Stimulated activated naive CD4-positive, alpha-beta T cell treated with Interleukin-2 at 50 U/mL for 16 hours (primary cell): ENCODE measurements at places on chromosomes 5 and 9.

DNA sequence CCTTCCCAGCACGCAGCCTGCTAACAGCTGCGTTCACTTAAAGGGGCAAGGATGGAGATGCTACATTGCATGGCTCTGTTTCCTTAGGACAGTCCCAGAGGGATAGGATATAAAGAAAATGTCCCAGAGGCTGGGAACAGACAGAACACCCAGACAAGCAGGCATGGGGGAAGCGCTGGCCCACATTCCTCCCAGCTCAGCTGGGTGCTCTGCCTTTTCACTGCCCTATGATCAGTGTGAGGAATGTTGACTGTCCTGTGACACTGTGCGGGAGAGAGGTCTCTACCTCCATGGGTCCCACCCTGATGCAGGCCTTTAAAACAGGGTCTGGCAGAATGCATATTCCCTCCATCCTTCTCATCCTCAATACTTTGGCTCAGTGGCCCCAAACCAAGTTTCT, 459.4 kb upstream of the DMAC1 start:
- no peak for DNase-seq

DNA sequence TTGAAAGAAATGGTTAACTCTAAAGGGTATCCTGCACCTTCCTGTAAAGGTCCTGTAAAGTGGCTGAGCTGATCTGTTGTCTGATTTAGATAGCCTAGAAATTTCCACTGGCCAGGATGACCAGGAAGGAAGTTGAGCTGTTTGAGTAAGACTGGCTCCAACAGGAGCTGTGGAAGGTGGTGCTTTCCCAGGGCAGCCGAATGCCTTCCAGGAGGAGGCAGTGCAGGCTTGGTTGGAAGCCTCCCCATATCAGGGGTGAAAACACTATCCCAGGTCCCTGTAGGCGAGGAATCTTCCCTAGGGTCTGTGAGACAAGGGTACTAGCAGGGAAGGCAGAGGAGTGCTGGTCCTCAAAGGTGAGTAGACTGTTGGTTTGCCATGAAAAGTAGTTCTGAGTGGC, 98.4 kb downstream of the LIX1 start:
- DNase-seq, result no peak

DNA sequence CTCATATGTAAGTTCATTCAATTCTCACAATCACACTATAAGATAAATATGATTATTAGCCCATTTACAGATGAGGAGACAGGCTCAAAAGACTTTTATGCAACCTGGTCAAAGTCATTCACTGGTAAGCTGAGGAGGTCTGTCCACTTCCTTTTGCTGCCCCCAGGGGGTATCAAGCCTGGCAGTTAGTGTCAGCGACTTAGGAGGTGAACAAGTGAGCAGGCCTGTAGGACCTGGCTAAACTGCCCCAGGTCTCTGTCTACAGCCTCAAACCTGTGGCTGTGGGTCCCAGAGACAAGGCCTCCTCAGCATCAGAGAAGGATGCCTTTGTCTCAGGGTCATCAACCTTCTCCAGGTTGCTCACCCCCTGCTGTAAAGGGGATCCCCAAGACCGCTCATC, 10.4 kb downstream of the TGFBI start:
- DNase-seq, result no peak

DNA sequence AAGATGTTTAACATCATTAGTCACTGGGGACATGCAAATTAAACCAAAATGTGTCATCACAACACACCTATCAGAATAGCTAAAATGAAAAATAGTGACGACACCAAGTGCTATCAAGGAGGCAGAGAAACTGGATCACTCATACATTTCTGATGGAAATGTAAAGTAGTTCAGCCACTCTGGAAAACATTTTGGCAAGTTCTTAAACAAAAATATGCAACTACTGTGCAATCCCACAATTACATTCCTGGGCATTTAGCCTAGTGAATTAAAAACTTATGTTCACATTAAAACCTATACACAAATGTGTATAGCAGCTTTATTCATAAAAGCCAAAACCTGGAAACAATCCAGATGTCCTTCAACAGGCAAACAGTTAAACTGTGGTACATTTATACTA, 53.1 kb downstream of the SVEP1 start:
- no peak for DNase-seq

GRCh38 chr9:120536949-120537640, 42.9 kb downstream of the CDK5RAP2 start:
- DNase-seq, result no peak

DNA sequence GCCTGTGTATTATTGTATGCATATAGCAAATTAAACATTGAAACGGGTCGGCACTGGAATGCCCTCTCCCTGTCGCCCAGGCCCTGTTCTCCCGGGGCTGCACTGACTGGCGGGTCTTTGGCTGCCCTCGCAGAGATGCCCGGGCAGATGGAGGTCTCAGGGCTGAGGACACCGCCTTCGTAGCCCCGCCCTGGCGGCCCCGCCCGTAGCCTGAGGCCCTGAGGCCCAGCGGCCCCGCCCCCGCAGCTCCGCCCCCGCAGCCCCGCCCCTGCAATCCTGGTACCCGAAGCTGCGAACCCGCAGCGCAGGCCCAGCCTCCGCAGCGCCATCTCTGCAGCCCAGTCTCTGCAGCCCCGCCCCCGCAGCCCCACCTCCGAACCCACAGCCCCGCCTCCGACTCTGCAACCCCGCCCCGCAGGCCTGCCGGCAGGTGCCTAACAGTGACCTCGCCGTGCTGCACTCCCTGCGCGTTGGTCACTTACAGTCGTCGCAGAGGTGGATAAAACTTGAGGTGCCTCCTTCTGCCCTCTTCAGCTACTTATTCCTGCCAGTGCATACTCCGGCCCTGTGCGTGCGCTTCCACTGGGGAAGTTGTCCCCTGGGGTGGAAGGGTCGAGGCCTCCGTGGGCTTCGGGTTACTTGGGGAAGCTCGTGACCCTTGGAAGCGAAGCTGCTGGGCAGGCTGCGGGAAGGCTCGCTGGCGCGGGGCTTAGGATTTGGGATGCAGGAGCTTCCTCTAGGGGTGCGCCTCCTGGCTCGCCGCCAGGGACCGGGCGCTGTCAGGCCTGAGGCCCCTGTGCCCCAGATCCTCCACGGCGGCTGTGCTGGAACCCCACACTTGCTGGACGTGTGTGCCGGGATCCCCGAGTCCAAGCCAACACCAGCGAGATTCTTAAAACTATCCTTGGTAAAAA, 72.3 kb downstream of the ICE1 start:
- DNase-seq, result peak; percentile 79

GRCh38 chr9:5773324-5773999, 59.5 kb downstream of the ERMP1 start:
- no peak for DNase-seq

- no peak for DNase-seq
These were observed 753.3 kb upstream of the ZNF608 start for GRCh38 chr5:125499636-125500332.

DNA sequence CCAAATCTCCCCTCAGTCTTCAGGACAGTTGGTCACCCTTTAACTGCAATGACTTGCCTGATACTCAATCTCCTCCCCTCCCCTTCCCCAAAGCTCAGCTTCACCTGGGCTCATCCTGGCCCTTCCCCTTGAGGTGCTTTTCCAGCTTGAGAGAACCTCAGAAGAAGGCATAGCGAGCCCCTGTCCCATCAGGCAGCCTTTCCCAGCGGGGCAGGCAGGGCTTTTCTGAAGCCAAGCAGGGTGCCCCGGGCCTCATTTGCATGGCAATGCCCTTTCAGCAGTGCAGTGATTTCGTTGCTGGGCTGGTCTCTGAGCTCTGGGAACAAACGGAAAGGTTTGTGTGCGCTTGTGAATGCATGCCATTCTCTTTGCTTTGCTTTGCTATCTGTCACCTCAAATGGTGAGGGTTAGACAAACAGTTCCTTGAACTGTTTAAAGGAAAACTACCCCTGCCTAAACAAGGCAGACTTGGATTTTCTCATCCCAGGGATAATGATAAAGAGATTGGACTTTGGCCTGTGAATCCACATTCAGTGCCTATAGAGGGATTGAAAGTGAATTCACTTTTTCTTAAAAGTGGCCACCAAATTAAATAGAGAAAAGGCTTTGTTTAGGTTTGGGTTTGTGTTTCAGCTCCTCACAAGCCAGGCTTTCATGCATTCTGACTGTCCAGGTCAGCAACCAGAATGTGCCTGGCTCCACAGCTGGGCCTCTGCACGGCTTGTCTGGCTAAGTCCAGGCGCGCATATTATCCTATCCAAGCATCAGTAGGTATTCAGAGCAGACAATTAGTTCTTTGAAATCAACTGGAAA, 165.3 kb downstream of the ZNF608 start:
- DNase-seq, result no peak

- DNase-seq, result no peak
These were observed 86.9 kb upstream of the RPS23 start for GRCh38 chr5:82365026-82365425.

DNA sequence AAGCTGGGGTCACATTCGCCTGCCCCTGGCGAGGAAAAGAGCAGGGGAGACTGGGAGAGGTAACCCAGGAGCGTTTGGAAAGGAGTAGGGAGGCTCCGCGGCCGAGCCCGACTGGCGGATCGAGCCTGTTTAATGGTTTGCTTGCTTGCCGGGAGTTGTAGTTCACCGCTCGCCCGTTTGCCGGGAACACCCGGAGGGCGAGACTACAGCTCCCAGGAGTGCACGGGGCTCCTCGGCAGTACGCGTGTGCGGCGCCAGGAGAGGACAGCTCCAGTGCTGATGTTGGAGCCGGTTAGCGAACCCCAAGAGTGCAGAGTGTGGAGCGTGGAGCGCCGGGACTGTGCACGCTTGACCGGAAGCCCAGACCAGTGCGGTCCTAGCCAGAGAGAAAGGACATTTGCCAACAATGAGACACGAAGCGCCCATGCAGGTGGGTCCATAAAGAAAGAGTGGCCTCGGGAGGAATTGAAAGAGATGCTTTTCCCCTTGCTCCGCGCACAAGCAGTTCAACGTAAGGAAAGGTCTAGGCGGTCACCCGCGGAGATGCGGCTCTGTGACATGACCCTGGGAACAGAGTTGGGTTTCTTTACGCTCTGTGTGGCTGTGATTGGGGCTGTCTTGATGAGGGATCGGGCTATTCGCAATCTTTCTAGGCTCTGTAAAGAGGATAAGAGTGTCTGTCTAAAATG, at the start of gene RAB3C:
RAB3C (plus strand) TSS at position 273 of the 689 bp plus-strand sequence; CDS start at position 407, 134 bp downstream.
- peak; percentile 6 for DNase-seq

- no peak for DNase-seq
These were observed 3.1 kb downstream of the GTF3C4 start for GRCh38 chr9:132673355-132673754.

GRCh38 chr9:96382175-96382574, 1.3 kb downstream of the SLC35D2 start:
- DNase-seq, result no peak

GRCh38 chr5:143212261-143212660, 191.2 kb downstream of the NR3C1 start:
- DNase-seq, result no peak

GRCh38 chr5:52776116-52776515, 11.6 kb upstream of the ITGA1 start:
- no peak for DNase-seq

DNA sequence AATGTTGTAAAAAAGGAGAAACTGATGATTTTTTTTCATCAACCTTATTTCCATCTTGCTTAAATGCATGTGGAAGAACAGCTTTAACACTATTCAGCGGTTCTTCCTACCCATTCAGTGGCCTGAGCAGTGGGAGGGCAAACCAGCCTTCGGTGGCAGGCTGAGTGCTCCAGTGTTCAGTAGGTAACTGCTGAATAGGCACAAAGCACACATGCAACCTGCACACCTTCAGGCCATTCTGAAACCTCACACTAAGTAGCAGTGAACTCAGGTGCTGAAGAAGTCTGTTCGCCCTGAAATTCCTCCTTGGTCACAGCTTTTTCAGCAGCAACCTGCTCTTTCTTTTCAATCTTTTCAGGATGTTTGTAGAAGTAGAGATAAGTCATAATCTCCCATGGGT, 26.1 kb downstream of the FBXO4 start:
- no peak for DNase-seq

DNA sequence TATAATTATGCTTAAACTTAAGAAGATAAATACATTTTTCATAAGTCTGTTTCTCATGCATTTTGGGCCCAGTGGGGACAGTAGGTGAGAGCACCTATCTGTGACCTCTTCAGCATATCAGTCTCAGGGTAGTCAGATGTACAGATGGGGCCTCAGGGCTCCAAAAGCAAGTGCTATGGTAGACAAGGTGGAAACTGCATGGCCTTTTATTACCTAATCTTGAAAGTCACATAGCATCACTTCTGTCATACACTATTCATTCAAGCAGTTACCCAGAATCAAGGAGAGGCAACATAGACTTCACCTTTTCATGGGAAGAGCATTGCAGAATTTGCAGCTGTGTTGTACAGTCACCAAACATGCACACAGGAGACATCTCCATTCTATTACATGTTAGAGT, 94.8 kb downstream of the SV2C start:
- no peak for DNase-seq

DNA sequence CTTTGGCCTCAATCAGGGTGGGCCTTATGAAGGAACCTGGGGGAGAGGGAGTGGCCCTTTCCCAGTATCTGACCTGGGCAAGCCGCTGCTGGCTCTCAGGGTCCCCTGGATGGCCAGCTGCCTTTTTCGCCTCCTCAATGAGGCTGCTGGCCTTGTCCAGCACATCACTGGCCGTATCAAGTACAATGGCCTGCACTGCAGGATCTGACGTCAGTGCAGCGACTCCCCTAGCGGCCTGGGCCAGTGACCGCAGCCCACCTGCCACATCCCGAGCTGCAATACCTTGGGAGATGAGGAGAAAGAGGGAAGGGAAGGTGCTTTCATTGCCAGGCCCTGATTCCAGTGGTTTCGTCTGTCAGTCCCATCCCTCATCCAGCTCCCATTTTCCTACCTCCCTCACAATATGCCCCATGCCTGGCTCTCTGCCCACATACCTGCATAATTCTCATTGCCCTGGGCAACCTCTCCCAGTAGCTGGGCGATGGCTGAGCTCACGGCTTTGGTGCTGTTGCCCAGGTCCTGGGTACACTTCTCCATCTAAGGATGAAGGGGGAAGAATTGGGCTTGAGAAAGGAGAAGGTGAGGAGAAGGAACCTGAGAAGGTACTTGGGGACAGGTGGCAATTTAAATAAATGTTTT, 19.1 kb downstream of the TLN1 start:
- no peak for DNase-seq
